ENCODE measurements at places on chromosomes 5 and 9.

DNA sequence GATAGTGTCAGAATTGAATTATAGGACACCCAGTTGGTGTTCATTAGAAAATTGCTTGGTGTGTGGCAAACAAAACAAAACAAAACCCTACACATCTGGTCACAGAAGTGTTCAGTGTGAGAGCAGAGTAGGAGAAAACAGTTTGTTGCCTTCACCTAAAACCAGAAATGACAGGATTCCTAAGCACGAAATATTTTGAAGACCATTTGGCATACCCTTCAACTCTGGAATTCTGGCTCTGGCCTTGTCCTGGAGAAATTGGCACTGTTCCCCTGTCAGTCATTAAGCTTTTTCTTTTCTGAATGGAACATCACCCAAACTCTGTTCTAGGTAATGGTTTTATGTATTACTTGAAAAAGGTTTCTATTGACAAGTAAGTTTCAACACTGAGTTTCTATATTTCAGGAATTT, 110.2 kb upstream of the PCA3 start:
- no peak for DNase-seq

GRCh38 chr5:180636403-180637075, 12.9 kb downstream of the FLT4 start:
- no peak for DNase-seq

DNA sequence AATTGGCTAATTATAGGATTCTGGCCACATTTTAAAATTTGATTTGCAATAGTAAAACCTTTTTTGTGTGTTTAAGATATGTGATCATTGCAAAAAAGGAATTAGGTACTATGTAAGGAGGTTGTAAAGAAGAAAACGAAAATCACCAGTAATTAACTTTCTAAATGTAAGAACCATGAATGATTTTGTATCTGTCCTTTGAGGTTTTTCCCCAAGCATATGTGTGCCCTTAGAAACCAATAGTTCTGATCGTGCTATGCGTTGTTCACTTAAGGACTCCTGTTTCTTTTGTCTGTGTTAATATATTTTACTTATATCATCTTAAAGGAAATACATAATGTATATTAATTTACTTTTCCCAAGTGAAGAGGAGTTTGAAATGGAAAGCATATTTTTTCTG, 410.2 kb downstream of the PSAT1 start:
- no peak for DNase-seq

GRCh38 chr9:1713841-1714240, 301.3 kb upstream of the SMARCA2 start:
- no peak for DNase-seq

DNA sequence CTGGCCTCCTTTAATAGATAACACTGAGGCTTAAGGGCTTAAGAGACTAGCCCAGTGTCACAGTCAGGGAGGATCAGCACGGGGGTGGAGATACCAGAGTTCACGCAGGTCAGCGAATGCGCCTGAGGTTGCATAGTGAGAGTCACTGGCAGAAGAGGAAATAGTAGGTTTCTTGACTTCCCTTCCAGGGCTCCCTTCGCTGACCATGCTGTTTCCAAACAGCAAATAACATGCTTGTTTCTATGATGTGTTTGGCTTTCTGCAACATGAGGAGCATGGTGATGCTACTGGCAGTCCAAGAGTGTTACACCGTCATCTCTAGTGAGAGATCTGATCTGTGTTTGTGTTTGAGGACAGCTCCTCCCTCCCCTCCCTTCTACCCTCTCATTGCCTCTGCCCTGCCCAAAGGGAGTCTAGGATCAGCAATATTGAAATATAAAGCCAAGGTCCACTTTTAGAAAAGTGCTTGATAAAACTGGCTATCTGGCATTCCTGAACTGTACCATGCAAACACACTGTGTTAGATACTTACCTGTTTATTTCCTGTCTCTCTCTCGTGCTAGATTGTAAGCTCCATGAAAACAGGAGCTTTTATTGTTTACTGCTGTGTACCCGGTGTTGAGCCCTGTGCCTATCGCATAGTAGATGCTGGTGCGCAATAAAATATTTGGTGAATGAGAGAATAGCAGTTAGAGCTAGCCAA, 12.3 kb downstream of the TLE4 start:
- no peak for DNase-seq
